ENCODE measurements at places on chromosomes 7 and 10.

- DNase-seq = no peak
These were observed 117.7 kb downstream of the CCNY start for GRCh38 chr10:35453855-35454532.

DNA sequence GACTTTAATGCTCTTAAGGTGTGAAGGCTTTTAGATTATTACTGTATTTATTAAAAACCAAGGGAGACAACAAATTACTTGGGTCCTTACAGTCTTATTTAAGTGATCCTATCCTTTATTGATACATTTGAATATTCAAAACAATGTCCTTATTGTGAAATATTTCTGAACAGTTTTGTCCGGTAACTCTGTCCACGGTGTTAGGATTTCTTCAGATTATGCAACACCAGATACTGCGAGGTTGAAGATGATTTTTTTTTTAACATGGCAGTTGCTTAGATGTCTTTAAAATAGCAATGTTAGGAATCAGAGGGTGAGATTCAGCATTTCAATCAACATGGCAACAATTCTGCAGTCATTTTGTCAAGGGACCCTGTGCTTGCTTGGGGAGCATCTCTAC lies 176.5 kb downstream of the CSTF2T start:
- no peak for DNase-seq

GRCh38 chr10:8048281-8049008 lies 6.0 kb upstream of the GATA3 start:
- DNase-seq = no peak

DNA sequence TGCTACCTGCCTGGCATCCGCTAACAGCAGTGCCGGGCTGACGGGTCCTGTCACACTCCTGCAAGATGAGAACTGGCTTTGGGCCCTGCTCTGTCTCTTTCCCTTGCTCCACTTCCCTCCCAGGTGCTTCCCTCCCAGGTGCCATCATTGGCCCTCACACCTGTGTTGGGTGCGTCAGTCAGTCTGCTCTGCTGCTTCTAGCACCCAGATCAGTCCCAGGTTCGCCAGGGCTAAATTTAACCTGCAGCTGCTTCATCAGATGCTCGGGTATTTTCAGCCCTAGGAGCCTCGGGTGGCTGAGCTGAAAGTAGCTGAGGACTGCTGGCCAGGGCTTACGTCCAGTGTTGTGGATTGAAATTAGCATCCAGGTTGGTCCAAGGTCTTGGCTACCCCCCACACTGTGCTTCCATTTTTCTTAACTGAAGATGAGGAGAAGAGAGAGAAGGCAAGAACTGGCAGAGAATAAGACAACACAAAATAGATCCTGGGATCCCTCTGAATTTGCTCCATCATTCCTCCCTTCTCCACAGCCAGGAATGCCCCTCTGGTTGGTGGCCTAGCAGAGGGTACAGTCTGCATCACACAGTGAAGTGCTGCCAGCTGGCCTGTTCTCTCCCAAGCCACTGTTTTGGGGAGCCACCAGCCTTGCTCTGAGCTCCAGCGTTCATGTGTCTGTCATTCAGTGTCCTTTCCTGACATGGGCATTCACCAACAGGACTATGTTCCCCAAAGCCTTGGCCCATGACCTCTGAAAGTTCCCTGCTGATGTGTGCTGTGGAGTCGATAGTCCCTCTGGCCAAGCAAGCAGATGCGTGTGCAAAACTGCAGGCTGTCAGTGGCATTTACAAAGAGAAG lies 65.9 kb upstream of the SYPL1 start:
- DNase-seq = no peak

DNA sequence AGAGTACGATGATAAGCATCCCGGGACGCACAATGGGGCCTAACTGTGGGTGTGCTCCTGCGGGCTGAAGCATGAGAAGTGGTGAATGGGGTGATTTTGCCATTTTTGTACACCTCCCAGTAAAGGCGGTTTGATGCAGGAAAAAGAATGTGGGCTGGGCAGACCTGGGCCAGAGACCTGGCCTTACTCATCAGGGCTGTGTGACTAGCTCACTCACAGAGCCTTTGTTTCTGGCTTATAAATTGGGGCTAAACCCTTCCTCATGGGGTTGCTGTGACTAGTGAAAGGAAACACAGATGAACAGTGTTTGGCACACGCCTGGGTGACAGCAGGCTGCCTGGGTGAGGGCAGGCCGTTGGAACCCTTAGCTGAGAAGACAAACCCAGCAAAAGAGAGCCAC lies 18.0 kb downstream of the RRP12 start:
- DNase-seq = no peak

- no peak for DNase-seq
These were observed 86.3 kb downstream of the ZFAND4 start for GRCh38 chr10:45586028-45586824.

DNA sequence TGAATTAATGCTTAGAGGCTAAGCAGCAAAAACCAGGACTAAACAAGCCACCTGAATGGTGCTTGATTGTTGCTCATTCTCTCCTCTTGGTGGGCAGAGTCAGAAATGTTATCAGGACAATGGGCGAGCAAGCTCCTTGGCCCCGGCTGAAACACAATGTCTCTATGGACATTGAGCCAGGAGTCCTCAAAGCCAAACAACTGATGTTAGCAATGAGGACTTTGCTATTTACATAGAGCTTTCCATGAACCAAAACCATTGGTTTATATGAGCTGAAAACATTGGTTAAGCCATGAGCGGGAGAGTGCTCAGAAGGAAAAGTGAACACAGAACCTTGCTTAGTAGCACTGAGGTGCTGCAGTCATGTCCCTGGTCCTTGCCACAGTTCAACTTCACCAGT lies 21.5 kb upstream of the NPVF start:
- no peak for DNase-seq

DNA sequence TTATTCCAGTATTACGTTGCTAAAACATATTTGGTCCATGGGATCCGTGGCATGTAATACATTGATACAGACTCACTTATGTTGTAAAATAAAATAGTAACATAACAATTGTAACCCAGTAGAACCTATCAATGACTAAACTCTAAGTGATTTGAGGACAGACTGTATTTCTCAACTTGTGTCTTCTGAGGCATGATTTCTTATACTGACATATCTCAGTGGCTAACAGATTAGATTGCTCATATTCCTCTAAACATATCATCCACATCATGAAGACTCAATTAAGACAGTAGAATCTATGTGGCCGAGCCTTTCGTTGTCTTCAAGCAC lies 72.3 kb downstream of the CREB5 start:
- DNase-seq = no peak
